ENCODE measurements at places on chromosomes 2 and 18. TPM values are rescaled to one million over a fixed set of nuclear protein-coding genes. Genes with fewer than 3 reads are reported as not detected.

- no peak for DNase-seq
Observed at GRCh38 chr2:237075749-237076599, 9.7 kb upstream of the COPS8 start.

- no peak for DNase-seq
Observed at GRCh38 chr2:138035608-138036217, 71.4 kb downstream of the HNMT start.

GRCh38 chr2:59540864-59541263, 1012.6 kb downstream of the BCL11A start:
- DNase-seq = no peak

DNA sequence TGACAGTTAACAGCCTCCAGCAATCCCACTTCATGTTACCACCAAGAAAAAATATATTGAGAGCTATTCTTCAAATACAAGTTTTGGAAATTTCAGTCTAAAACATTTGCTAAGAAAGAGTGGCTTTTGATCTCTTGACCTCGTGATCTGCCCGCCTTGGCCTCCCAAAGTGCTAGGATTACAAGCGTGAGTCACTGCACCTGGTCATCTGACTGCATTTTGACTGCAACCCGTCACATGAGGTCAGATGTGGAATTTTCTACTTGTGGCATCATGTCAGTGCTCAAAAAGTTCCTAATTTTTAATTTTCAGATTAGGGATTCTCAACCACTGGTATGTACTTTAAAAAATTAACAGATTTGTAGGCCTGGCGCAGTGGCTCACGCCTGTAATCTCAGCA, 9.1 kb upstream of the CLK1 start:
- no peak for DNase-seq

DNA sequence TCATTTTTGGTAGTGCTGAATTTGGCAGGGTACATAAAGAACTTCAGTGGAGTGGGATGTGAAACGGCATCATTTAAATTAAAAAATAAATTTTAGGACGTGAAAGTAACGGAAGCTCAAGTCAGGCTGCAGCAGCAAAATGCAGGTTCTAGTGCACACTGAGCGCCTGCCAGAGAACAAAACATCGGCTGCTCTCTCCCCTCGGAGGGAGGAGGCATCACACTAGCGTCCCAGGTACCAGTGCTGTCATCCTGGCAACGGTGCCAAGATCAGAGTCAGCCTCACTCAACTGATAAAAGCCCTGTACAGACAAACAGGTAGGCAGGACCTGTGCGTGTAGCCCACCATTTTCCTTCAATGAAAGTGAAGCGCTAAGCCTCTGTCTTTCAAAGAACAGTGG, 261.5 kb downstream of the PTGR3 start:
- no peak for DNase-seq

GRCh38 chr2:3703757-3704355, 481 bp downstream of the DCDC2C start:
- DNase-seq = no peak

- no peak for DNase-seq
Observed at GRCh38 chr2:237304763-237305514, 109.0 kb downstream of the COL6A3 start.

The FAP gene
- not detected for total RNA-seq

The ZEB2 gene
- 101 TPM for total RNA-seq

The ME2 gene
- 29.5 TPM for total RNA-seq

The HEATR5B gene
- 12.2 TPM for total RNA-seq

The CELF4 gene
- not detected for total RNA-seq

The TET3 gene
- total RNA-seq = 15.5 TPM

The SATB2 gene
- total RNA-seq = 34.3 TPM

The KCNG2 gene
- total RNA-seq = not detected

Data from K562 (cell line).